ENCODE measurements at places on chromosomes 13 and 19.

- no peak for DNase-seq
Measured at GRCh38 chr19:33365691-33366090, 7.8 kb upstream of the CEBPG start.

- DNase-seq = no peak
Measured at GRCh38 chr13:94444826-94445225, 34.7 kb downstream of the DCT start.

DNA sequence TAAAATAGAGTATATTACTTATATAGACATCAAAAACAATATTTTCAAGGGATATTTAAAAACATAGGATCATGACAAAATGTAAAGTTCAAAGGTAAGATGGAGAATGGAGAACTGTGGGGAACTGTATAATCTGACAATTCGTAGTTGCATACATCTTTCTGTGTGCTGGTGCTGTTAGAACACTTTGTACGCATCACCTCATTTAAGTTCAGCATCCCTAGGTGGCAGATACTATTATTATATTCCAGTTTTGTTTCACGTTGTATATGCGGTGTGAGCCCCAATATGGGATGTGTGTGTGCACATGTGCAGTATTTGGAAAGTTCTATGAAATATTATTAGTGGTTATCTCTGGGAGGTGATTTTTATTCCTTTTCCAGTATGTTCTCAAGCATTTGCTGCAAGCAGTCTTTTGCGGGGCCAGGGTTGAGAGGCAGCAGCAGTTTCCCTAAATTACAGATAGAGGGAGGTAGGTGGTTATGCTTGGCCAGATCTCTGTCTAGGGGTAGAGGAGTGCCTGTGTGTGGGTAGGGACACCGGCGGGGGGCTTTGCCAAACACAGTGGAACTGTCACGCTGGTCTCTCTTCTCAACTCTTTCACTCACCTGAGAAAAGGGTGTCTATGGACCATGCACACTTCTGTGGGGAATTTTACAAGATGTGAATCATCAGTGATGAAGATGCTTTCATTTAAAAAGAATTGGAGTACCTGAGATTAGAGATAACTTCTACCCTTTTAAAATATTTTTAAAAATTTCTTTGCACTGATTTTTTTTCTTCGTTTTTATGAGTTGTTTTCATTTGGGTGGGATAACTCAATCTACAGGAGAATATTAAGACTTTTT is 55.6 kb upstream of the ALOX5AP start:
- DNase-seq = no peak

DNA sequence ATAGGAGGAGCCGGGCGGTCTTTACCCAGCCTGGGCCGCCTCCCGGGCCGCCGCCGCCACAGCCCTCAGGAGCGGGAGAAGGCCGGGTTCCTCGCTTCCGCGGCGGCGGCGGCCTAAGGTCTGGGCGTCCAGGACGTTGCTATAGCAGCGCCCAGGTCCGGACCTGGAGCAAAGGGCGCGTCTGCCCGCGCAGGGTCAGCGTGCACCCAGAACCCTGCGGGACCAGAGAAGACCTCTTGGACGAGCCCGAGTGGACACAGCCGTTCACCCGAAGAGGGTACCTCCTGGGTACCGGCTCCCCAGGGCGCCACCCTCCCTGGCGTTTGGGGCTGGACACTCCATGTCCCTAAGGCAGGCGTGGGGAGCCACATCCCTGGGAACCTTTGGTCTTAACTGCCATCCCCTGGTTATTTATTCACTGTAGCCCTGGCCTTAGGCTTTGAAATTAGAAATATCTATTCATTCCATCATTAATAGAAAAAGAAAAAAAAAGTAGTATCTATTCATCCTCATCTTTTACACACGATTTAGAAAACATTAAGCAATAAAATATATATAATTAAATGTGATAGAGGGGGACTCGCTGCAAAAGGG is 2.4 kb downstream of the DZIP1 start:
- no peak for DNase-seq

DNA sequence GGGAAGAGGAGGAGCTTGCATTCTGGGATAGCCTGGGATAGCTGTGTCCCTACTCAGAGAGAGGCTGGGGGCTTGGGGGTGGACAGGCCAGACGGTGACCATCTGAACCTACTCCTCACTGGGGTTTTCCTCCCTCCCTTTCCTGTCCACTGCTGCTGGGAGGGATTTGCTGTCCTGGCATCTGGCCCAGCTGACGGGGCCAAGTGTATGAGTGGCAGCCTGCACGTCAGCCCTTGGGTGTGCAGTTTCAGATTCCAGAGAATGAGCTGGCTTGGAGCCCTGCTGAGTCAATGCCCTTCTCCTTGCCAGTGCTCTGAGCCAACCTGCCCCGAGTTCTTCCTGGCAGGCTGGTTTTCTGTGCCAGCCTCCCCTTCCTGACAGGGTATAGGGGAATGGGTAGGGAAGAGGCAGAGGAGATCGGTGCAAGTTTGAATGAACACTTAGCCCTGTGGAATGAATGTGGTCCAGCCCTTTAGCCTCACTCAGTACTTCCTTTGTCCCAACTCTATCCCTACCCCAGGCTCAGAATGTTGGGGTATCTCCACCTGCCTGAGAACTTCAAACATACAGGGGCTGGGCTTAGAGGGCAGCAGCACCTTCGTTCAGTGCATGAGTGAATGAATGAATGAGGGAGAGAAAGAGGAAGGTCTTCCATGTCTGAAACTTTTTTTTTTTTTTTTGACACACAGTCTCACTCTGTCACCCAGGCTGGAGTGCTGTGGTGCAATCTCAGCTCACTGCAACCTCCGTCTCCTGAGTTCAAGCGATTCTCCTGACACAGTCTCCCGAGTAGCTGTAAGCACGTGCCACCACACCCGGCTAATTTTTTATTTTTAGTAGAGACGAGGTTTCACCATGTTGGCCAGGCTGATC is 1.8 kb upstream of the ANGPTL4 start:
- no peak for DNase-seq

DNA sequence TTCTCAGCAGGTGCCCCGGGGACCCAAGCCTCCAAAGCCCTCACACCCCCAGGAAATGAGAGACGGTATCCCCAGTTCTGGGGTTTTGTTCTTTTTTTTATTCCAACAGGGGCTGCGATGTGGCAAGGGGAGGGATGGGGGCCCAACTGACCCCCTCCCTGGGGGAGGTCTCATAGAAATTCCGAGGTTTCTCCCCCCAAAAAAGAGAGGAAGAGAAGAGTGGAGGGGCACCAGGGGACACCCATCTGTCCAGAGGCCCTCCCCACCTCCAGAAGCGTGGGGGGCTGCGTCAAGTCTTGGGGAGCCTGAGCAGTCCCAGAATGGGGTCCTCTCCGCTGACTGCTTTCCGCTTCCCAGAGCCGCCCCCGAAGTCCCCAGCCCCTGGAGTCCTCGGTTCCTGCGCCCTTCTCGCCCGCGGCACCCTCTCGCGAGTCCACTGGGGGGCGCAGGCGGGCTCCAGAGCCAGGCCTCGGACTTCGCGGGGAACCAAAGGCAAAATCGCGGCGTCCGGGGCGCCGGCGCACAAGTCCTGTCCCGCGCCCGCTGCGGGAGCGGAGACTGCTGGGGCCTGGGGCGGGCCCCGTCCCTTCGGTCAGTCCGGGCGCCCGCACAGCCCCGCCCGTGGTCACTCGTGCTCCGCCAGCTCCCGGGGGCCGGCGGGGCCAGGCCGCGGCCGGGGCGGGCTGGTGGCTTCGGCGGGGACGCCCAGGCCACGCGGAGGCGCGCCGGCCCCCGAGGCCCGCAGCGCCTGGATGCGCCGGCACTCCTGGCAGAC is 4.4 kb upstream of the ATP1A3 start:
- DNase-seq = no peak

DNA sequence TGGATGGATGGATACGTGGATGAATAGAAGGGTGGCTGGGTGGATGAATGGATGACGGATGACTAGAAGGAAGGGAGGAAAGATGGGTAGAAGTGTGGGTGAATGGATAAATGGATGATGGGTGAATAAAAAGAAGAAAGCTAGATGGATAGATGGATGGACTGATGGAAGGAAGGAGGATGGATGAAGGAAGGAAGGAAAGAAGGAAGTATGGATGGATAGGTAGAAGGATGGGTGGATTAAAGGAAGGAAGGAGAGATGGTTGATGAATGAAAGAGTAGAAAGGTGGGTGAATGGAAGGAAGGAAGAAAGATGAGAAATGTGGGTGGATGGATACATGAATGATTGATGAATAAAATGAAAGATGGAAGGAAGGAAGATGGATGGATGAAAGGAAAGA is 14.5 kb downstream of the ARHGEF18 start:
- DNase-seq = no peak

GRCh38 chr19:11061952-11062351 is 27.3 kb upstream of the LDLR start:
- no peak for DNase-seq

GRCh38 chr13:99469041-99469440 is 32.2 kb upstream of the TM9SF2 start:
- DNase-seq = no peak

- DNase-seq = no peak
Measured at GRCh38 chr13:113633485-113633873, 24.5 kb downstream of the ATP4B start.

DNA sequence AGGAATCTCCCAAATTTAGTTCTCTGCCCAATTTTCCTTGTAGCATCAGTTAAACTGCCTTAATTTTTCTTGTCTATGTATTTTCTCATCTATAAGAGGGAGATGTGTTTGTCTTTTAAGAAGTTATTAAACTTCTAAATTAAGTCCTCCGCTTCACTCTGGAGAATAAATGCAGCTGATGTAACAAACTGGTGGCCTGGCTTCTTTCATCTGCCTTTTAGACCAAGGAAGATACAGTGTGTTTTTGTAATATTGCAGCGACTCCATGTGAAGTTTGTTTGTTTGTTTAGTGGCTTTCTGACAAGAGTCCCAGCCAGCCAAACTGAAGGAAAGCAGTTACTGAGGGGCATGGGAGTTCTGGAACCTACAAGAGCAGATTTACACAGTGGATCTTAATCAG is 56.4 kb downstream of the KLF12 start:
- no peak for DNase-seq

DNA sequence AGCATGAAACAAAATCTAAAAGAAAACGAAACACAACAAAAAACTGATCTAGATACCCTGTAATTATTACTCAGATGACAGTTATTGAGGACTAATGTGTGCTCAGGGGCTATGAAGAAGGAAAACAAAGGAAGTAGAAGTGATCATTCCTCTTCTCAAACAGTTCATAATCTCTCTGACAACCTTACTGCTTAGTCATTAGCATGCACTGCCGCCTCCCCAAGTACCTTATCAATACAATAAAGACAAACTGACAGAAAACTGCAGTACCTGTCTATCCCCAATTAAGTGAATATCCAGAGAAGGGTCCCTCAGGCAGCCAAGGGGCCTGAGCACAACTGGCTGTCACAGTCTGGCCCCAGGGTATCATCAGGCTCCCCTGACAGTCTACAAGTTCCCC is 22.0 kb upstream of the POU4F1 start:
- DNase-seq = no peak

- DNase-seq = no peak
Measured at GRCh38 chr13:45196622-45197021, 4.2 kb downstream of the KCTD4 start.

DNA sequence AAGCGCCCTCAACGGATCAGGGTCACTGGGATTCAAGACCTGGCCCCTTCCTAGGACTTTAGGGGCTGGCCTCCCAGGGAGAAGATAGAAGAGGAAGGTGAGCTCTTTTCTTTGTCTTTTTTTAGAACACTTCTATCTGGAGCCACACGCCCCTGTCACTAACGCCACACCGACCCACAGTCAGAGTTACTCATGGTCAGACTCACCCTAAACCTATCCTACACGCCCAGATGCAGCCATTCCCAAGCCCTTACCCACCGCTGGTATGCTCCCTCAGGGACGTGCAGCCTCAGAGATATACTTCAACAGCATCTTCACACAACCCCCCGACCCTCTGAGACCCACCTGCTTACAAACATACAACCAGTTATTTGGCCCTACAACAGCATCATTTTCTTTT is 29.9 kb upstream of the MUC16 start:
- DNase-seq = no peak

GRCh38 chr13:46126056-46126455 is 21.2 kb upstream of the CPB2 start:
- DNase-seq = no peak

- no peak for DNase-seq
Measured at GRCh38 chr13:44240611-44241145, 132.9 kb upstream of the SERP2 start.

DNA sequence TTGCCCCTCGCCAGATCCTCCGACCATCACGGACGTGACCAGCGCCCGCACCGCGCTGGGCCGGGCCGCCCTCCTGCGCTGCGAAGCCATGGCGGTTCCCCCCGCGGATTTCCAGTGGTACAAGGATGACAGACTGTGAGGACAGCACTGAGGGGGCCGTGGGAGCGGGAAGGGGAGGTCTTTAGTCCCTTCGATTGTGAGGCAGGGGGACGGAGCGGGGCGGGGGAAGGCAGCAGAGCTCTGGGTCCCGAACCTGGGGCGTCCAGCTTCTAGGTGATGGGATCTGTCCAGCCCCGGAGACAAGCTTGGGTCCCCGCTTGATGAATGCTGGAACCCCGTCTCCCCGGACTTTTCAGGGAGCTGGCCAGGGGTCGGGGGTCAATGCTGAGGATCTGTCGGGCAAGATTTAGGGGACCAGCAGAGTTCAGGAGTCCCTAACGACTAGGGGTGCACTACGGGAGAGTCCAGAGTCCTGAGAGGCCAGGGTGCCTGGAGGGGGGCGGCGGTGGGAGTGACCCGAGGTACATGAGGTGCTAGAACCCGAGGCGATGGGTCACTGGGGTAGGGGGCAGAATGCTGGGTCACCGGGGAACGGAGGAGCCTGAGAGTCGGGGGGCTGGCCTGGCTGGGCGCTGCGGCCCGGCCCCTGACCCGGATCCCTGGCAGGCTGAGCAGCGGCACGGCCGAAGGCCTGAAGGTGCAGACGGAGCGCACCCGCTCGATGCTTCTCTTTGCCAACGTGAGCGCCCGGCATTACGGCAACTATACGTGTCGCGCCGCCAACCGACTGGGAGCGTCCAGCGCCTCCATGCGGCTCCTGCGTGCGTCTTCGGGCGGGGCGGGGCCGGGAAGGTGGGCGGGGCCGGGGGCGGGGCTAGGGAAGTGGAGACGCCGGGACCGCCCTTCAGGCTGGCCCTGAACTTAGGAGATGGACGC is 14.6 kb downstream of the VSIG10L start:
- no peak for DNase-seq

DNA sequence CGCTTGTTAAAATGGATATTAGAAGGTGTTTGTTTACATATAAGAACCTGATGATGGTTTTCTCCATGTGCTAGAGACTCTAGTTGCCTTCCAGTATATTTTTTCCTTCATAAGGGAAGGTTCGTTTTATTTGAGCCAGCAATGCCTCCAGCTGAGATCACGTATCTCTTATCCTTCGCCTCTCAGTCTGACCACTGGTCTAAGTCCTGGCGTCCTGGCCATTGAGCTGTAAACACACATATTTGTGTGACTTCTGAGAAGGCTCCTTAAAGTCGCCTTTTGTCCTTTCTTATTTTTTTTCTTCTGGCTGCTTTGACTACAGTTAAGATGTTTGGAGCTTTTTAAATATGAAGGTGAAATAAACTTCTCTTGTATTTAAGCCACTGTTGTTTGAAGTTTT is 23.7 kb upstream of the GPR183 start:
- DNase-seq = no peak
